ENCODE measurements at places on chromosomes 16 and 17.
A peak's percentile ranks its signal among the peaks of the same experiment; 100 is the strongest.

DNA sequence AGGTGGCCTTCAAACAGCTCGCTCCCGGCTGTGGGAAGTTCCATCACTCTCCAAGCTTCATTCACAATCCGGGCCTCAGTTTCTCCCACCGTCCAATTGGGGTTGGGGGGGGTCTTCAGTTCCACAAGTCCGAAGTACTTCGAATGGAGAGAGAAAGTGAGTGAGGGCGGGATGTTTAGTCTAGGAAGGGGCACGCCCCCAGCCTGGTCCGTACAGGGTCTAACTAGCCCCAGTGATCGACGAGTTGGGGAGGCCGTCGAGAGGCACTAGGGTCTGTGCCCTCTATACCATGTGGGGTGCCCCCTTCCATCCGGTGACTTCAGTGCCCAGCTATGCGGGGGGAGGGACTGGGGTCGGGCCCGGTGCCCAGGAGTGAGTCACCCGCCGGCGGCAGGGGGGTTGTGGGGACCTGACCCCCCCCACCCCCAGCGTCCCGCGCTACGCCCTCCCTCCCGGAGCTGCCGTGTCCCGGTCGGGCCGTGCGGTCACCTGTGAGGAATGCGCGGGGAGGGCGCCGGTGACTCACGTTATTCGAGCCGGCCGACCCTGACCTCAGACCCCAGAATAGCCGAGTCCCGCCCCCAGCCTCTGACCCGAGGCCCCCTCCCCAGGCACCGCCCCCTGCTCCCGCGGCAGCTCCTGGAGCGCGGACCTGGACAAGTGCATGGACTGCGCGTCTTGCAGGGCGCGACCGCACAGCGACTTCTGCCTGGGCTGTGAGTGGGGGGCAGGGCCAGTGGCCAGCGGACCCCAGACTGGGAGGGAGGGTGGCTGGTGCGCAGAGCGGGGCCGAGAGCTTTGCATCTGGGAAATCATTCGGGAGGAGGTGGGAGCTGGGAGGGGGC, 658 bp downstream of the TNFRSF12A start:
- DNase-seq: peak; percentile 72

GRCh38 chr16:85390511-85391174, 222.5 kb upstream of the GSE1 start:
- DNase-seq: no peak

DNA sequence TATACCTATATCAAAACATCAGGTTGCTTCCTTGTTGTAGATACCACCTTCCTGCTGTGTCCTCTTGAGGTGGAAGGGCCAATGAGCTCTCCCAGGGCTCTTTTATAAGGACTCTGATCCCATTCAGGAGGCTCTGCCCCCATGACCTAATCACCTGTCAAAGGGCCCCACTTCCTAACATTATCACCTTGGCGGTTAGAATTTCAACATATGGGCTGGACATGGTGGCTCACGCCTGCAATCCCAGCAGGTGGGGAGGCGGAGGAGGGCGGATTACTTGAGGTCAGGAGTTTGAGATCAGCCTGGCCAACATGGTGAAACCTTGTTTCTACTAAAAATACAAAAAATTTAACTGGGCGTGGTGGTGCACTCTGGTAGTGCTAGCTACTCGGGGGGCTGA, 86.4 kb downstream of the HAPSTR1 start:
- no peak for DNase-seq

DNA sequence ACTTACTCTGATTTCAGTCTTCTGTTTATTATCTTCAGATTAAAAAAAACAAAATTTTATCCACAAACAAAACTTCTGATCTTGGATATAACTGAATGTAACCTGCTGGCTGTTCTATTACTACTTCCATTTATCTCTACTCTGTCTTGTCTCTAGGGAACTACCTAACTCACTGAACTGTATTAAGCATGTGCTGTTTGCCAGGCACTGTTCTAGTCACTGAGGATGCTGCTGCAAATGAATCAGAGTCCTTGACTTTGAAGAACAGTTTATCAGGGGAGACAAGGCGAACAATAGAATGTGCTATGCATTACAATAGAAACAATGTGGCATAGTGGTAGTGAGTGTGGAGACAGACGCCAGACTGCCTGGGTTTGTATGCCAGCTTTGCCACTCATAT, 2.3 kb upstream of the ANKRD40 start:
- no peak for DNase-seq

DNA sequence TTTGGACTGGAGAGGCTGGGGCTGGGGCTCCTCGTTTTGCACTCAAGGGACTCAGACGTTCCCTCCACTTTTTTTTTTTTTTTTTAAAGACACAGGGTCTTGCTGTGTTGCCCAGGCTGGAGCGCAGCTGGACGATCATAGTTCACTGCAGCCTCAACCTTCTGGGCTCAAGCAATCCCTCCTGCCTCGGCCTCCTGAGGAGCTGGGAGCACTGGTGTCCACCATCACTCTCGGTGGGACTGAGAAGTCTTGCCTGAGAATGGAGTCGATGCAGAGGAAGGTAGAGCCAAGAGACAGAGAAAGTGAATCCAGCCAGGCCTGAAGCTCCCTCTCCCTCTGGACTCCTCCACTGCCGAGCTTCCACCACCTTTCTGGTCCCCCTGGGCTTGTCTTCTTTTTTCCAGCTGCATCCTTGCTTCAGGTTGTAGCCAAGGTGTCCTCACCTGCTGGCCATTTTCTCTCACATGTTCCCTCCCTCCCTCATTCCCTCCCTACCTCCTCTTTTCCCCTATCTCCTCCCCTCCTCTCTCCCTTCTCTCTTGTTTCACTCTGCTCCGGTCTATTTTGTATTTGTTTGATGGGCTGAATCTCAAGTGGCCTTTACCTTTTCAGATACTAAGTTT, 233.8 kb downstream of the SNX29 start:
- DNase-seq: no peak

DNA sequence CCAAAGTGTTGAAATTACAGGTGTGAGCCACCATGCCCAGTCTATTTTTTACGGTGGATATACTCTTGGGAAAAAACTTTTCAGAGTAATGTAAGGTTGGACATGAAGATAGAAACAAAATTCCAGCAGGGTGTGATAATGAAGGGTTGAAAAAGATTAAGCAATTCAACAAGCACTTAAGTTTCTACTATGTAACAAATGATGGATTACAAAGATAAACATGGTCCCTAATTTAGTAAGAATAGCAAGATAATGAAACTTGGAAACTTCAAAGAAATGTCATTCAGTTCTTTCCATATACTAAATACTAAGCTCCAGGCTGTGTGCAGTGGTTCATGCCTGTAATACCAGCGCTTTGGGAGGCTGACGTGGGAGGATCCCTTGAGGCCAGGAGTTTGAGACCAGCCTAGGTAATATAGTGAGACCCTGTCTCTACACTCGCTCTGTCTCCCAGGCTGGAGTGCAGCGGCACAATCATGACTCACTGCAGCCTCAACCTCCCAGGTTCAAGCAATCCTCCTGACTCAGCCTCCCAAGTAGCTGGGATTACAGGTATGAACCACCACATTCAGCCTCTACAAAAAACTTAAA, 31.0 kb downstream of the PSMD12 start:
- no peak for DNase-seq
